ENCODE measurements at places on chromosomes 1 and 21. TPM values are rescaled to one million over a fixed set of nuclear protein-coding genes. Genes with fewer than 3 reads are reported as not detected.

SLFNL1 gene
- total RNA-seq: 2.8 TPM

DNA sequence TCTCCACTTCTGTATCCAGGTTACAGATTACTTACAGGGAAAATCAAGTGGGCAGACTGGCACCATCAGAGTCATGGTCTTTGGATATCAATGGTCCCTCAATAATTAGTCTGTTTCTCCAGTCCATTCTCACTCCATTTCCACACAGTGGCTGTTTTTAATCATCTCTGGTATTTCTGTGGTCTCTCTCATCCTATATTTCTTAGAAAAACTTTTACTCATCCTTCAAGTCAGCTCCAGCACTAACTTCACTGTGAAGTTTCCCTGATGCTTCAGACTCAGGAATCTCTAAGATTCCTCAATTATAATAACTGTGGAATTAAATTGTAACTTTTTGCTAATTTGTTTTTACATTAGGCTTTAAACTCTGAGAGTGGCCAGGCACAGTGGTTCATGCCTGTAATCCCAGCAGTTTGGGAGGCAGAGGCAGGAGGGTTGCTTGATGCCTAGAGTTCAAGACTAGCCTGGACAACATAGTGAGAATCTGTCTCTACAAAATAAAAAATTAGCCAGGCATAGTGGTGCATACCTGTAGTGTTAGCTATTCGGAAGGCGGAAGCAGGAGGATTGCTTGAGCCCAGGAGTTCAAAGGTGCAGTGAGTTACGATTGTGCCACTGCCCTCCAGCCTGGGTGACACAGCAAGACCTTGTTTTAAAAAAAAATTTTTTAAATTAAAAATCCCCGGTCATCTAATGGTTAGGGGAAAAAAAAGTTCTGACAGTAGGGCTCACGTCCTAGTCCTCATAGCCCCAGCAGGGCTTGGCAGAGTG lies 10.6 kb downstream of the CD160 start:
- H3K27me3 ChIP-seq: no peaks in the 10 kb centered on the region
- no peak overlapping the region for H3K27ac ChIP-seq
- no peak overlapping the region for H3K4me3 ChIP-seq
- no peaks in the 10 kb centered on the region for H3K4me1 ChIP-seq

- H3K27ac ChIP-seq: no peak overlapping the region
- H3K36me3 ChIP-seq: no peaks in the 10 kb centered on the region
- no peak overlapping the region for H3K4me3 ChIP-seq
Observed at GRCh38 chr1:207463571-207463970, 9.4 kb downstream of the CR2 start.

NGF gene
- total RNA-seq: 0.52 TPM

SYNJ1 gene
- total RNA-seq: 17.5 TPM

GRCh38 chr1:226344441-226345259 lies 35.7 kb upstream of the LIN9 start:
- H3K4me1 ChIP-seq: peaks cover under 1% of the 10 kb centered on the region
- H3K27ac ChIP-seq: no peak overlapping the region
- H3K36me3 ChIP-seq: no peaks in the 10 kb centered on the region

DNA sequence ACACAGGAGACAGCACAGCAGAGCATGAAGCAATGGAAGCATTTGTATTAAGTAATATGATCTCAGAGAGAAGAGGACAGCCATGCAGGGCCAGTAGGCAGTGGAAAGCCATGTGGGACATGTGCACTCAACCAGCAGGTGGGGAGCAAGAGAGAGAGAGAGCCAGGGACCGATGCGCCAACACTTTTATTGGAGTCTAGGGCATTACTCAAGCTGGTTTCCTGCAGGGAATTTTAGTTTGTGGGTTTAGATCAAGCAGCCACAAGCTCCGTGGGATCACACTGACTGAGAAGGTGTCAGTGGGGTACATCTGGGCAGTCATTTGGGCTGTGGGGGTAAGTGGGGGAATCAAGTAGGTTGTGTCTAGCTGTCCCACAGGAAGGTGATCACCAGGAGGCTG lies 137.1 kb downstream of the PCBP3 start:
- no peaks in the 10 kb centered on the region for H3K36me3 ChIP-seq
- no peaks in the 10 kb centered on the region for H3K27me3 ChIP-seq
- H3K4me1 ChIP-seq: no peaks in the 10 kb centered on the region
- DNase-seq: no peak
- no peak overlapping the region for H3K27ac ChIP-seq

GRCh38 chr1:113895098-113895497 lies 7.7 kb upstream of the BCL2L15 start:
- peaks cover 31% of the 10 kb centered on the region for H3K36me3 ChIP-seq
- H3K4me3 ChIP-seq: no peak overlapping the region
- no peaks in the 10 kb centered on the region for H3K27me3 ChIP-seq
- no peak overlapping the region for H3K27ac ChIP-seq
- no peak for DNase-seq
- H3K4me1 ChIP-seq: no peaks in the 10 kb centered on the region

KDF1 gene
- total RNA-seq: 9.3 TPM

DNA sequence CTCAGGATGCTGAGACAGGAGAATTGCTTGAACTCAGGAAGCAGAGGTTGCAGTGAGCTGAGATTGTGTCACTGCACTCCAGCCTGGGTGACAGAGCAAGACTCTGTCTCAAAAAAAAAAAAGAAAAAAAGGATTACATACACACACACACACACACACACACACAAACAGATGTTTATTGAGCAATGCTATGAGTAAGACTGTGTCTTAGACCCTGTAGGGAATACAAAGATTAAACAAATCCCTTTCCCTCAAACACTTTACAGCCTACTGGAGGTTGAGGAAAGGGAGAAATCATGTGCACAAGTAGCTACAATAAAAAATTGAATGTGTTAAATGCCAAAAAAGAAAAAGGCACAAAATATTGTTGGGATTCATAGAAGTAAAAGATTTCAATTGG lies 58.1 kb downstream of the RPAP2 start:
- no peak for DNase-seq
- H3K4me3 ChIP-seq: no peak overlapping the region
- peaks cover 9% of the 10 kb centered on the region for H3K36me3 ChIP-seq
- no peaks in the 10 kb centered on the region for H3K4me1 ChIP-seq
- no peak overlapping the region for H3K27ac ChIP-seq

GRCh38 chr1:225572422-225572821 lies 80.5 kb downstream of the ENAH start:
- H3K36me3 ChIP-seq: no peaks in the 10 kb centered on the region
- no peak overlapping the region for H3K4me3 ChIP-seq
- H3K27me3 ChIP-seq: no peaks in the 10 kb centered on the region
- peaks cover 2% of the 10 kb centered on the region for H3K4me1 ChIP-seq

GRCh38 chr1:235074523-235075047 lies 54.1 kb downstream of the TOMM20 start:
- peak overlapping the region; percentile 99 for H3K27ac ChIP-seq
- no peaks in the 10 kb centered on the region for H3K36me3 ChIP-seq
- peaks cover 28% of the 10 kb centered on the region for H3K4me1 ChIP-seq
- H3K27me3 ChIP-seq: no peaks in the 10 kb centered on the region

GRCh38 chr1:12177999-12178441 lies 11.2 kb downstream of the TNFRSF1B start:
- no peak overlapping the region for H3K4me3 ChIP-seq
- H3K27ac ChIP-seq: no peak overlapping the region
- H3K27me3 ChIP-seq: no peaks in the 10 kb centered on the region
- peak; percentile 84 for DNase-seq

DNA sequence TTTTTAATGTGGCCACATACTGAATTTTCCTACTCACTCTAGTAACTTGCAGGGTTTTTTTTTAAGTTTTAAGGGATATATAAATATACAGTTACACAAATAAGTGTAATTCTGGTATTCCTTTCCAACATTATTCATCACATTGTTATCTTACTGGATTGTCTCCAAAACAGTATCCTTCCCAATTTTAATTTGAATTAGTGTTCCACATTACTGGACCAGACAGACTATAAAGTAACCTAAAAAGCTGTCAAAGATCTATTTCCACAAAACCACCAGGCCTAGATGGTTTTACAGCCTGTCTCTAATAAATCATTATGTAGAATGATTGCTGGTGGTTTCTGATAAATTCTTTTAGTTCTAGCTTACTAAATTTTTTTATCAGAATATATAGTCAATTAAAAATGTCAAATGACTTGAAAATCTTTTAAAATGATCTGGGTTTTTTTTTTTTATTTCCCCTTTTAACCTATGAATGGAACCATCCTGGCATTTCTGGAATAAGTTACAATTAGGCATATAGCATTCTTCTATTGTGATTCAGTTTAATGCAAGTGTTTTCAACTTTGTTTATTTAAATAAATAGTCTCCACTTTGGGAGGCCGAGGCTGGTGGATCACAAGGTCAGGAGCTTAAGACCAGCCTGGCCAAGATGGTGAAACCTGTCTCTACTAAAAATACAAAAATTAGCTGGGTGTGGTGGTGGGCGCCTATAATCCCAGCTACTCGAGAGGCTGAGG lies 59.3 kb downstream of the PACC1 start:
- peaks cover 34% of the 10 kb centered on the region for H3K36me3 ChIP-seq
- no peak overlapping the region for H3K27ac ChIP-seq
- H3K4me1 ChIP-seq: no peaks in the 10 kb centered on the region
- no peaks in the 10 kb centered on the region for H3K27me3 ChIP-seq

- peaks cover 12% of the 10 kb centered on the region for H3K36me3 ChIP-seq
- H3K27ac ChIP-seq: no peak overlapping the region
- no peaks in the 10 kb centered on the region for H3K4me1 ChIP-seq
- no peaks in the 10 kb centered on the region for H3K27me3 ChIP-seq
- peak; percentile 8 for DNase-seq
Observed at GRCh38 chr21:32653326-32653901, 41.2 kb upstream of the CFAP298 start.

DNA sequence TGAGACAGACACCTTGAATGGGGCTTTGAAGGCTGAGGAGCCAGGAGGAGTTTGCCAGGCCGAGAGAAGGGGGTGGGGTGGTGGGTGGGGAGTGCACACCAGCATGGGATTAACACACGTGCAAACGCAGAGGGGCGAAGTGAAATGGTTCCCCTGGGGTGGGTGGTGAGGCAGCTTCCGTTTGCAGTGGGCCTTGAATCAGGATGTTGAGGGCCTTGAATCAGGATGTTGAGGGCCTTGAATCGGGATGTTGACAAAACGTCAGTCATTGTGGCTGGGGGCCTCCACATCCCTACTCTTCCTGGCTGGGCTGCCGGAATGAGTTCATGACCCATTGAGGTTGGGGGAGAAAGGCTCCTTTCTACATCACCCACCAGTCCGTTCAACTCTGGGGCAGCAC lies 16.6 kb downstream of the LDLRAP1 start:
- H3K4me3 ChIP-seq: no peak overlapping the region
- no peaks in the 10 kb centered on the region for H3K4me1 ChIP-seq
- peaks cover 6% of the 10 kb centered on the region for H3K36me3 ChIP-seq
- no peak for DNase-seq
- no peak overlapping the region for H3K27ac ChIP-seq

DNA sequence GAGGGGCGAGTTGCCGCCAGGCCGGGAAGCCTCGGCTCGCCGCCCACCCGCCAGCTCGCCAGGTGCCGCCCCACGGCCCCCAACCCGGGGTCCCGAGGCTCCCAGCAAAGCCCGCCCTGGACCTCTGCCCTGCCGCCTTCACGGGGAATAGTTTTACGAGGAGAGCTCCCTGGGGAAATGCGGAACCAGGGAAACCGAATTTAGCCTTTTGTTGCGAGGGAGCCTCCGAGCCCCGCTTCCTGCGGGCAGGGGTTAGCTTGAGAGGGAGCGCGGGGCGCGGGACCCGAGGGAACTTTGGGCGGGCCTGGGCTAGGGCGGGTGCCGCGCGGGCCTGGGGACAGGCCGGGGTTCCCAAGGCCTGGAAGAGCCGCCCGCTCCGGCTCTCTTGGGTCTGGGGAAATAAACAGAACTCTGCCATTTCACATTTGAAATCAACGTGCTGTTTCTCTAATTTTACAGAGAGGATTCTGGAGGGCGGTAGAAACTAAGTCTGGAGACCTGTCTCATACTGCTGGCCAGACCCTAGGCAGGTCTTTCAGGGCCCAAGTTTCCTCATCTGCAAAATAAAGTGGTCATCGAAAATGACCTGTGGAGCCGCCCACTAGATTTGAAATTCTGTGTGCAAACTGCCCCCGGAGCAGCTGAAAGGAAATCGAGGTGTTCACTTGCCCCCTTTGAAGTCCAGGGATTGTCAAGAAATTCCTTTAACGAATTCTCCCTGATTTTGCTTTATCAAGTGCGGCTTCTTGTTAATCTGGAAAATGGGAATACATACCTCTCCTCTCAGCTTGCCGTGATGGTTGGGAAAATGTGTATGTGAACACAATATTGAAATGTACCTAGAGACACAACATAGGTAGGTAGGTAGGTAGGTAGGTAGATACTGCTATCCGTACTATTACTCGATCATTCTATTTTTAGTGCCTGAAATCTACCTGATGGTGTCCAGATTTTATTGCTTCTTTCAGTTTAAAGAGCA lies 749 bp upstream of the GLUL start:
- no peaks in the 10 kb centered on the region for H3K27me3 ChIP-seq
- H3K27ac ChIP-seq: peak overlapping the region; percentile 99
- peak overlapping the region; percentile 74 for H3K4me3 ChIP-seq
- peaks cover 8% of the 10 kb centered on the region for H3K36me3 ChIP-seq
- H3K4me1 ChIP-seq: peaks cover 29% of the 10 kb centered on the region
- DNase-seq: no peak

CLK2 gene
- 56.5 TPM for total RNA-seq

DNA sequence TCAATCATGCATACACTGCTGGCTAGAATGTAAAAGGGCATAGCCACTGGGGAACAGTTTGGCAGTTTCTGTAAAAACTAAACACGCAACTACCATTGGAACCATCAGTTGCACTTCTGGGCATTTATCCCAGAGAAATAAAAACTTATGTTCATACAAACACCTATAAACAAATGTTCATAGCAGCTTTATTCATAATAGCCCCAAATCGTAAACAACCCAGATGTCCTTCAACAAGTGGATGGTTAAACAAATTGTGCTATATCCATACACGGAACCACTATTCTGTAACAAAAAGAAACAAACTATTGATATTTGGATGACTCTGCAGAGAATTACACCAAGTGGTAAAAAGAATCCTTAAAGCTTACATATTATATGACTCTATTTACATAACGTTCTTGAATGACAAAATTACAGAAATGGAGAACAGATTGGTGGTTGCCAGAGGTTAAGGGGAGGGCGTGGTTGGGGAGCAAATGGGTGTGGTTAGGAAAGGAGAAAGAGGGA lies 22.8 kb downstream of the LACTBL1 start:
- no peaks in the 10 kb centered on the region for H3K36me3 ChIP-seq
- H3K4me1 ChIP-seq: no peaks in the 10 kb centered on the region
- peaks cover 14% of the 10 kb centered on the region for H3K27me3 ChIP-seq
- no peak overlapping the region for H3K4me3 ChIP-seq
- no peak overlapping the region for H3K27ac ChIP-seq

DNA sequence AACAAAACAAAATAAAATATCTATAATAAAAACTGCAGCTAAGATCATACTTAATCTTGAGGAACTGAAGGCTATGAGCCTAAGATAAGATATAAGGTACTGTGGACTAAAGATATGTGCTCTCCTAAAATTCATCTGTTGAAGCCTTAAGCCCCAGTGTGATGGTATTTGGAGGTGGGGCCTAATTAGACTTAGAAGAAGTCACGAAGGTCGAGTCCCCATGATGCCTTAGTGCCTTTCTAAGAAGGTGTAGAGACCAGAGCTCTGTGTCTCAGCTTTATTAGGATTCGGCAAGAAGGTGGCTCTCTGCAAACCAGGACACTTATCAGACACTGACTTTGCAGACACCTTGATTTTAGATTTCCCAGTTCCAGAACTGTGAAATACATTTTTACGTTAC lies 622.0 kb upstream of the BRINP3 start:
- H3K27me3 ChIP-seq: no peaks in the 10 kb centered on the region
- no peak overlapping the region for H3K27ac ChIP-seq
- no peak overlapping the region for H3K4me3 ChIP-seq
- no peaks in the 10 kb centered on the region for H3K36me3 ChIP-seq
- no peak for DNase-seq
- H3K4me1 ChIP-seq: no peaks in the 10 kb centered on the region

GIPC2 gene
- total RNA-seq: 2.5 TPM

Measured in lung (tissue), 17 donors.